HepG2 (cell line): ENCODE measurements at places on chromosomes 2 and 18. TPM values are rescaled to one million over a fixed set of nuclear protein-coding genes. Genes with fewer than 3 reads are reported as not detected.

DNA sequence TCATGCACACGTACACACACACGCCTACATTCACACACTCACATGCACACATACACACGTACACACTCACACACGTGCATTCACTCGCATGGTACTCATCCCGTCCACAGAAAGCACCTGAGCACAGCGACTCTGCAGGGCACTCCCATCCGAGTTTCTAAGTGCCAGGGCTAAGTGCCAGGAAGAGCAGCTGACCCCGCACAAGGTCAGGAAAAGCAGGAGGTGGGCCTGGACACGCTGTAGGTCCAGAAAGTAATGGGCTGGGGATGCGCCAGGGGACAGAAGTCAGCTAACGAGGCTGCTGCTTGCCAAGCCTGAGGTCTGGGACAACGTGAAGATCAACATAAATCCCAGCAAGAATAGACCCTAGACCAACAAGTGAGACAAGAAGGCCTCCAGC lies 15.8 kb downstream of the ADI1 start:
- peaks cover 24% of the 10 kb centered on the region for H3K36me3 ChIP-seq
- peaks cover 12% of the 10 kb centered on the region for H3K4me1 ChIP-seq
- DNase-seq, result no peak
- no peak overlapping the region for H3K4me3 ChIP-seq
- H3K27me3 ChIP-seq, result no peaks in the 10 kb centered on the region
- no peak overlapping the region for H3K27ac ChIP-seq

- no peak overlapping the region for H3K27ac ChIP-seq
- H3K36me3 ChIP-seq, result no peaks in the 10 kb centered on the region
- H3K27me3 ChIP-seq, result no peaks in the 10 kb centered on the region
- no peak for DNase-seq
- H3K4me1 ChIP-seq, result no peaks in the 10 kb centered on the region
These were observed 337.1 kb upstream of the MAP2 start for GRCh38 chr2:209086761-209087160.

- no peaks in the 10 kb centered on the region for H3K36me3 ChIP-seq
- H3K4me1 ChIP-seq, result no peaks in the 10 kb centered on the region
- DNase-seq, result no peak
These were observed 1.6 kb downstream of the DYTN start for GRCh38 chr2:206716623-206717022.

DNA sequence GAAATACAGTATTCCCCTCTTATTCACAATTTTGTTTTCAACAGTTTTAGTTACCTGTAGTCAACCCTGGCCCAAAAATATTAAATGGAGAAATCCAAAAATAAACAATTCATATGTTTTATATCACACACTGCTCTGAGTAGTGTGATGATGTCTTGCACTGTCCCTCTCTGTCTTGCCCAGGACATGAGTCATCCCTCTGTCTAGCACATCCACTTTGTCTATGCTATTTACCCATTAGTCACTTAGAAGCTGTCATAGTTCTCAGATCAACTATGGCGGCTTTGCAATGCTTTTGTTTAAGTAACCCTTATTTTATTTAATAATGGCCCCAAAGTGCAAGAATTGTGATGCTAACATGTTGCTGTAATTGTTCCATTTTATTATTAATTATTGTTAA lies 380.6 kb upstream of the REG3G start:
- no peak for DNase-seq
- no peaks in the 10 kb centered on the region for H3K4me1 ChIP-seq

MAP3K20 gene
- 13.5 and 19.8 TPM in 2 replicates for total RNA-seq

RNU2-63P gene
- 6.8 TPM in 1 of 2 replicates, not detected in the other for total RNA-seq
